ENCODE measurements at places on chromosomes 4 and X.

- DNase-seq: no peak
These were observed 101.7 kb downstream of the CHIC2 start for GRCh38 chr4:53962516-53963225.

GRCh38 chr4:142718981-142719380, 127.1 kb downstream of the INPP4B start:
- DNase-seq: no peak

GRCh38 chrX:154309041-154309775, 13.6 kb downstream of the TKTL1 start:
- DNase-seq: no peak

GRCh38 chr4:15531792-15532191, 62.1 kb downstream of the CC2D2A start:
- DNase-seq: no peak

GRCh38 chrX:13685126-13685763, 3.7 kb upstream of the RAB9A start:
- DNase-seq: no peak

DNA sequence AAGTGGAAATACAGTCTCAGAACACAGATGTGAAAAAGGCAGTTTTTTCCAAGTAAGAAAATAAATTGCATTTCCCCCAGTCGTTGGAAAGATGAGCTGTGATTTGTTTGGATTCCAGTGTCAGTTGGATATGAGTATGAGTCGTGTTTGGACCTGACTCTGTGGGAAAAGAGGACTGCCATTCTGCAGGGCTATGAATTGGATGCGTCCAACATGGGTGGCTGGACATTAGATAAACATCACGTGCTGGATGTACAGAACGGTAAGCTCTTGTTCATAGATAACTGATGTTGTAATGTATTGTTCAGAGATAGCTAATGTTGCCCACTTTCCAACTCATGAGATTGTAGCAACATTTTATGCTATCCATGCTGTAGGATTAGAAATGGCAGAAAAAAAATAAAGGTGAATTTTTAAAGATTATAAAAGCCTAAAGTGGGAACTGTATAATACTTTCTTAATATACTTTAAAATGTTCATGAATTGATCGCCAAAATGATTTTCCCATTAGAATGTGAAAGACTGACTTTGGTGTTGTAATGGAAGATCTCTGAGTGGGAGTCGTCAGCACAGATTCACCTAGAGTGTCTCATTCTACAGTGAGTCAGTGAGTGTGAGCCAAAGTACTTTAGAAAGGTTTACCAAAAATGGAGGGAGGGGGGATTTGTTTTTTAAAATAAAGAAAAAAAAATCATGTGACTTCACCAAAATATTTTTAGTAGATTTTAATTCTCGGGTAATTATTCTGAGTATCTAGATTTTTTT, 178.7 kb downstream of the DCTD start:
- no peak for DNase-seq

- DNase-seq: no peak
These were observed 554.8 kb upstream of the TENM3 start for GRCh38 chr4:181688432-181688831.

DNA sequence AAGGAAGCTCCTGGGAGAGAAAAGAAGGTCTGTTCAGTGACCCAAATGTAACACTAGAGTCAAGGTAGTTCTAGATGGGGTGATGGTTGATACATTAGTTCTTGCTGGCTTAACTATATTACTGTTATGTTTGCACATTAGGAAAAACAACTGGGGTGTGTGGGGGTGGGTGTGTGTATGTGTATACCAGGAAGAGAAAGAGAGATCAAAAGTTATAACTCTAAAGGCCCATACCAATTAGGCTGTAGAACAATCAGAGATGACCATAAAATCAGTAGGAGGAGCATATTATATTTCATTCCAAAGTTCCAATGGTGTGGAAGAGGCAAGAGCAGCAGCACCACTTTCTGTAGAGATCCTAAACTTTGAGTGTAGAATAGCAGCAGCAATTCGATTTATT, 134.7 kb upstream of the FMR1 start:
- DNase-seq: no peak

GRCh38 chr4:37051866-37052265, 192.7 kb upstream of the NWD2 start:
- DNase-seq: no peak

DNA sequence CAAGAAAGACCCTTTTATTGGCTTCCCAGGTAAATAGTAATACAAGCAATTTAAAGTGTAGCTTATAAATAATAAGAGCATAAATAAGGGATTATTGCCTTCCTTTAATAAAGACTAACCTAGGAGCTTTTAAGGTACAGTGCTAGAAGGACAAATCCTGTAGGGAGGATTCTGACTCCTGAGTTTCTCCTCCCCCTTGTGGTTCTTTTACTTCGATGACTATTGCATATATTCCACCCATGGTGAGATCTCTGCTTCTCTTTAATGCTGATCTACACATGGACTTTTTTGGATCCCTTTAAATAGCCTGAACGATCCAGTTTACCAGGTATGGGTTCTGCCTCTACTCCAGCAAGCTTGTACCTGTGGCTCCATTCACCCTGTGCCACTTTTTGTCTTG, 2.5 kb downstream of the GALNT7 start:
- DNase-seq: no peak

GRCh38 chr4:81527115-81527514, 55.4 kb upstream of the RASGEF1B start:
- no peak for DNase-seq

DNA sequence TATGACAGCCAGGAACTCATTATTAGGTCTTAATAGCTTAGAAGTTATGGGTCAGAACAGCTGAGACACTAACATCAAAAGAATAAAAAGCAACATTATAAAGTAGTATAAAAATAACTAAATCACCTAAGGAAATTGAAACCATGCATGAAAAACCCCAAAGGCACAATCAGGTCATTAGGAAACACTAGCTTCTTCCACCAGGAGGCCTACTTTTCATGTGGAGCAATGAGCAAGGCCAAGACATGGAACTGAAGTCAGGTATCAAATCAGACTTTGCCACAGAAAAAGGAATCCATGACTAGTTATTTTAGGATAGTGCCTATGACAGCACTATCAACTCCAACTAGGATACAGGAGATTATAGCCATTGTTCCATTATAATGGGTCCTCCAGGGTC, 7.9 kb downstream of the HUWE1 start:
- DNase-seq: no peak

GRCh38 chr4:19683426-19683825, 568.3 kb upstream of the SLIT2 start:
- no peak for DNase-seq

DNA sequence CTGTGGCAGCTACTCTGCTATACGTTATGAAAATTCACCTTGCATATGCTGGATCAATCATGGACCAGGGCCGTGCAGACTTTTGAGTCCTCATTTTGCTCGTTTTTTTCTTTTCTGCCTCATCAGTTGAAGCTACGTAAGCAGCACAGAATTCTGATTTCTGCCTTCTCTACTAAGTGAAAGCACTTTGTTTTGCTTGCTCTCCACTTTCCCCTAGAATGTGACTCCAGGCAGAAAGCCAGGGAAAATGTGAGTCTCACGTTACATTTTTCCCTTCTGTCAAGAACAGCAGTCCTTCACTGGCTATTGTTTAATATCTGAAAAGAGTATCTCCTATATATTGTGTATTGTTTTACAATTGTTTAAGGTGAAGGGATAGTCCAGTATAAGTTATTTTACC, 1840.1 kb downstream of the PCDH7 start:
- DNase-seq: no peak

GRCh38 chr4:81257816-81258215, 42.8 kb upstream of the PRKG2 start:
- DNase-seq: no peak

DNA sequence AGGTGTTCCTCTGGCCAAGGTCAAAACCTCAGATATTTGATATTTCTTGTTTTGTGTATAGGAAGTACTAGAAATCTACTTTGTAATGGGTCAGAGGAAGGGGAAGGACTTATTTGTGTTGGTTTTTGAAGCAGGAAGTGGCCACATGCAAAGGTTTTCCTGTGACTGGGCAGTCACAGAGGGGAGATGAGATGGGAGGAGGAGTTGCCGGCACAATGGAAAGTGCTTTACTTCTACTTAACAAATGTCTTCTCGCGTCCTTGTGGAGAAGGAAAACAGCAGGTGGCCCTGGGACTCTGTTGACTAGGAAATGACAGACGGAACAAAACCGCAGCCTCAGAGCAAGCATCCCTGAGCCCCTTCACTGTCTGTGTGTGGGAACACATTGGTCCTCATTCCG, 46.6 kb downstream of the SHROOM2 start:
- DNase-seq: no peak

DNA sequence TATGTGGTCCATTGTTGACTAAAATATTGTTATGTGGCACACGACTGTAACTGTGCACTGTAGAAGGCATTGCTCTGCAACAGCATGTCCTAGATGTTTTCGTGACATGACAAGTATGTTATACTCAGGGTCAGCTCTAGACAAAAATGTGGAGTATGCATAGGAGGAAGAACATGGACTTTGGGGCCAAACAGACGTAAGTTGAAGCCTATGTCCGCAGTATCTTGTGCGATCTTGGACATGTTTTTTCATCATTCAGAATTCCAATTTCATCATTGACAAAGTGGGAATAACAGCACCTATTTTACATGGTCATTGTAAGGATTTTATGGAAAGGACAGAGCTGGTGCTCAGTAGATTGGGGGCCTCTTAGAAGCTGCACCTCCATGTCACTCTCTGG, 27.7 kb upstream of the PROM1 start:
- DNase-seq: no peak

Data from stimulated activated CD4-positive, alpha-beta T cell treated with anti-CD3 and anti-CD28 coated beads, Interleukin-4, amount 100 ng/mL, for 24 hours (primary cell).